ENCODE measurements at places on chromosomes 5 and 9. TPM values are rescaled to one million over a fixed set of nuclear protein-coding genes. Genes with fewer than 3 reads are reported as not detected.

The BTNL8 gene
- total RNA-seq = 0.22 TPM

GRCh38 chr9:137255448-137256114, 454 bp downstream of the NELFB start:
- DNase-seq = no peak

DNA sequence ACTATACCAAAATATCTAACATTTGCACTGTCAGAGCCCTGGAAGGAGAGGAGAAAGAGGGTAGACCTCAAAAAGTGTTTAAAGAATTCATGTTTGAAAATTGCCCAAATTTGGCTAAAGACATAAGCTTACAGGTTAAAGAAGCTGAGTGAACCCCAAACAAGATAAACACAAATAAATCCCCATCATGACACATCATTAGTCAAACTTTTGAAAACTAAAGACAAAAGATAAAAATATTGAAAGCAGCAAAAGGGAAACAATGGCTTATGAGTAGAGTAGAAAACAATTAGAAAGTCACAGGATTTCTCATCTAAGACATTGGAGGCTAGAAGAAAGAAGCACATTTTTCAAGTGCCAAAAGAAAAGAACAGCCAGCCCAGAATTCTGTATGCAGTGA, 6.1 kb upstream of the UBLCP1 start:
- DNase-seq = no peak

- DNase-seq = no peak
Observed at GRCh38 chr5:580436-580835, 31.7 kb upstream of the CEP72 start.

All from neural progenitor cell (in vitro differentiated cells).